ENCODE measurements at places on chromosomes 12 and 14. TPM values are rescaled to one million over a fixed set of nuclear protein-coding genes. Genes with fewer than 3 reads are reported as not detected.
A peak's percentile ranks its signal among the peaks of the same experiment; 100 is the strongest.

Gene CDCA3
- total RNA-seq, result 104 TPM

Gene GALNT9
- total RNA-seq, result 16.1 TPM

Gene FAIM2
- not detected for total RNA-seq

Gene TAS2R31
- 3.5 TPM for total RNA-seq

Gene ERO1A
- 83.6 TPM for total RNA-seq

Gene SLC25A47
- not detected for total RNA-seq

Gene GUCY2C
- not detected for total RNA-seq

DNA sequence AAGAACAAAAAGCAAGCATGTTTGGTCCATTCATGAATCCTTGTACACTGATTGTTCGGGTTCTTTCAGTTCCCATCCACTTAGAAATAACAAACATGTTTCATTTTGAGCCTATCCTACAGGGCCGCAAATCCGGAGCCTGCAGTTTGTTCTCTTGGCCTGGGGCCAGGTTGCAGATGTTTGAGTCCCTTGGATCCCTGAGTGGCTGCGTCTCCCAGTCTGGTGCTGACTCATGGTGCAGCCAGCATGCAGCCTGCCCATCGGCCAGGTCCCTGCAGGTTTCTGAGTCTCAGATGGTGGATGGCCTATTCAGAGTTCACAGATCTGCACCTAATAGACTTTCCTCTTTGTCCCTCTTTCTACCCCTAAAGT is 1.9 kb upstream of the DYNC1H1 start:
- H3K27ac ChIP-seq, result peak overlapping the region; percentile 16
- no peak overlapping the region for H3K4me3 ChIP-seq
- H3K4me1 ChIP-seq, result peaks cover 46% of the 10 kb centered on the region
- DNase-seq, result peak; percentile 68

DNA sequence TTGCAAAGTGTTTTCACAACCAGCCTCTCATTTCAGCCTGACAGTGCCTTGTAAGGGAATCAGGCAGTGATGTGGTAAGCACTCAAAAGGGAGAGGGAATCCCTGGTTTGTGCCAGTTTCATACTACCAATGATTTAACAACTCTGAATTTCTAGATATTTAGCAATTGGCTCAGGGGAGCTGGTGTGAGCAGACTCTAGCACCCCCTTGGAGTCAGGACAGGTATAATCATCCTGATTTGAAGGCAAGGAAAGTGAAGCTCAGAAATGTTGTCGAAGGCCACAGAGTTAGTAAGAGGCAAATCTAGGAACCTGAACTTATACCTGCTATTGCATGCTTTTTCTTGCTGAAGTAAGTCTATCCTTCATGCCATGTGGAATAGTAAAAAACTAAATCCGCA is 63.1 kb upstream of the DACT1 start:
- no peaks in the 10 kb centered on the region for H3K4me1 ChIP-seq
- no peaks in the 10 kb centered on the region for H3K27me3 ChIP-seq
- no peak overlapping the region for H3K27ac ChIP-seq
- H3K36me3 ChIP-seq, result no peaks in the 10 kb centered on the region
- H3K4me3 ChIP-seq, result no peak overlapping the region
- DNase-seq, result no peak

DNA sequence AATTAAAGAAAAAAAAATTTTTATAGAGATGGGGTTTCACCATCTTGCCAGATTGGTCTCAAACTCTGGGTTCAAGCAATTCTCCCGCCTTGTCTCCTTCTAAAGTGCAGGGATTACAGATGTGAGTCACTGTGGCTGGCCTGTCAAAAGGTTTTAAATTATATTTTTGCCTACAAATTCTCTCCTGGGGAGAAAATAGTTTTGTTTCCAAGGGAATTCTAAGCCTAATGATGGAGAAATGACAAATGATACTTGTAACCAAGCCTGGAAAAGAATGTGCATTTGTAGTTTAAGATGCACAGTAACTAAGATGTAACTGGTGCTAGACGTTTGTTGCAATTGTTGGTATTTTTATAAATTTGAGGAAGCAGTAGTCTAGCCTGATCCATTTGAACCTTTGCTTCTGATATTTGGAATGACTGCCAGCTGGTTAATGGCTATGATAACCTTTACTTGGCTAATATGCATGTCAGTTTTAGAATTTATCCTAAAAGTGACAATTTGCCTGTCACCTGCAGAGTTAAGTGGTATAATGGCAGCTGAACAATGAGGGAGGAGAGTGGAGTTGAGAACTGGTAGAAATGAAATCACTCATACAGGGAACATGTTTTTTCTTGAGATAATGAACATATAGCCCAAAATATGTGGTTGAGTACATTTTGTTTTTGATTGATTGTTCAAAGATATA is 148.0 kb downstream of the FUT8 start:
- no peaks in the 10 kb centered on the region for H3K27me3 ChIP-seq
- no peak overlapping the region for H3K4me3 ChIP-seq
- H3K36me3 ChIP-seq, result peaks cover 28% of the 10 kb centered on the region
- no peak overlapping the region for H3K27ac ChIP-seq

DNA sequence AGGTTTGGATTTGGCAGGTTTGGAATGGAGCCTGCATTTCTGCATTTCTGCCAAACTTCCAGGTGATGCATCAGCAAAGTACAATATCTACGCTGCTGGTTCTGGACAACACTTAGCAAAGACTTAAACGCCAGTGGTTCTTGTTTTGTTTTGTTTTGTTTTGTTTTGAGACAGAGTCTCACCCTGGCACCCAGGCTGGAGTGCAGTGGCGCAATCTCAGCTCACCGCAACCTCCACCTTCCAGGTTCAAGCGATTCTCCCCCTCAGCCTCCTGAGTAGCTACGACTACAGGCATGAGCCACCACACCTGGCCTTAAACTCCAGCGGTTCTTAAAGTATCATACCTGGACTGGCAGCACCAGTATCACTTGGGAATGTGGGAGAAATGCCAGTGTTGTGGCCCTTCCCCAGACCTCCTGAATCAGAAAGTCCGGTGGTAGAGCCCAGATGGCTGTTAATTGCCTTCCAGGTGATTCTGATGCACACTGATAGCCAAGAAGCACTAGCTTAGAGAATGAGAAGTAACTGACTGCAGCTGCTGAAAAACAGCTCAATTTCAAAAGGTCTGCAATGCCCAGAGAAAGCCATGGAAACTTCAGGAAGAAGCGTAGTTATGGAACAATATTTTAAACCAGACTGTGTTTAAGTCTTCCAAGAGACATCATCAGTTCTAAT is 114.8 kb upstream of the FOXN3 start:
- no peak overlapping the region for H3K27ac ChIP-seq
- no peak for DNase-seq
- H3K4me3 ChIP-seq, result no peak overlapping the region
- H3K36me3 ChIP-seq, result no peaks in the 10 kb centered on the region
- no peaks in the 10 kb centered on the region for H3K4me1 ChIP-seq

DNA sequence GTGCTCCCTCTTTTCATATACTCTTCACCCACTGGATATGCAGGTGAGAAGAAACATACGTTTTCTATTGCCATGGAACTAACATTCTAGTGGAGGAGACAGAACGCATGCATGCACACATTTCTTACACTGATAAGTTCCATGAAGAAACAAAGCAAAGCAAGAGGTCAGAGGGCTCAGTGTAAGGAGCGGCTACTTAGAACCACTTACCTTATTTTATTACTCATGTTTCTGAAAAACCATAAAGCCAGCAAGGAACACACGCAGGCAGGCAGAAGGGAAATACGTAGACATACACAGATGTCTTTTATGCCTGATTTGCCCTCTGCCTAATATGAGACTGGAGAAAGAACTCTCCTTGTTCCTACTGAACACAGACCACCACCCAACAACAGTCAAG is 362.9 kb downstream of the TMEM132D start:
- no peaks in the 10 kb centered on the region for H3K27me3 ChIP-seq
- H3K4me1 ChIP-seq, result no peaks in the 10 kb centered on the region
- H3K36me3 ChIP-seq, result no peaks in the 10 kb centered on the region
- DNase-seq, result no peak

DNA sequence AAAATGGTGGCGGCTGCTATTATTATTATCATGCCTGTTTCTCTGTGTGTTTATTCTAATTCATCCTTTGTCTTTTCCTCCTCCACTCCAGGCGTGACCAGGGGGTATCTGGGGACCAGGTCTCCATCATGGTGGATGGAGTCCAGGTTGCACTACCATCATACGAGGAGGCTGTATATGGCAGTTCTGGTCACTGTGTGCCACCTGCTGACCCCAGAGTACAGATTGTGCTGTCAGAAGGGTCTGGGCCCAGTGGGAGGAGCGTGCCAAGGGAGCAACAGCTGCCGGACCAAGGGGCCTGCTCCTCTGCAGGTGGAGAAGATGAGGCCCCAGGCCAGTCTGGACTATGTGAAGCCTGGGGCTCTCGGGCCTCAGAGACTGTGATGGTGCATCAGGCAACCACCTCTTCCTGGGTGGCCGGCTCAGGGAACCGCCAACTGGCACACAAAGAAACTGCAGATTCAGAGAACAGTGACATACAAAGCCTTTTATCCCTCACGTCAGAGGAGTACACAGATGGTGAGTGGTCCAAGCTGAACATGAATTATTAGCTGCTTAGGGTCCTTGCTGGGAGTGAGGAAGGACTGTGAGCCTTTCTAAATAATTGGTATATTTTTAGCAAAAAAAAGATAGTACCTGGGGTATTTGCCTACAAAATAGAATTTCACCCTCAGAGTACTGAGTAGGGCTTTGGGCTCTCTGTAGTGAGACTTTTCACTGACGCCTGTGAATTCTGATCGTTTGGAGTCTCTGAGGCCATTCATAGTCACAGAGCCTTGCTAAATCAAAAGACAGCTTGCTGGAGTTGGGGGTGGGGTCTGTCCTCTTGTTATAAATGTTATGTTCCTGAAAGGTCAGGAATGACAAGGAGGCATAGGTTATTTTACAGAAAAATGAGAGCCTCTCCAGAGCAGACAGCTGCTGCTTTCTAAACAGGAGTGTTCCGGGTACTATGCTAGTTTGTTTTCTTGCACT is 58.1 kb upstream of the SRSF5 start:
- no peaks in the 10 kb centered on the region for H3K4me1 ChIP-seq
- no peaks in the 10 kb centered on the region for H3K27me3 ChIP-seq
- DNase-seq, result no peak
- no peaks in the 10 kb centered on the region for H3K36me3 ChIP-seq

DNA sequence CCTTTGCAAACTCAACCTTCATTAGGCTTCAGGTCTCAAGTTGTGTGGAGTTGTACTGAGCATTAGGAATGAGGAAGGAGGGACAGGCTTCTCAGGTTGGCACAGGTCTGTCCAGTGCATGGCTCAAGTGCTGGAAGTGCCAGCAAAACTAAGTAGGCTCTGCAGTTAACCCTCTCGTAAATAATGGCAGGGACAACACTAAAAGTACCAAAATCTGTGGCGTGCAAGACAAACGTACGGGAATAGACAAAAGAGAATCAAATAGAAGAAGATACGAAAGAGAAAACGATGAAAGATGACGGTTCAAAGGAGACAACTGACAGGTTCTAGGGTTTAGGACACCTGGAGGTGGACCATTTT is 612 bp downstream of the TRAPPC6B start:
- H3K4me3 ChIP-seq, result peak overlapping the region; percentile 96
- peak overlapping the region; percentile 92 for H3K27ac ChIP-seq
- DNase-seq, result no peak
- no peaks in the 10 kb centered on the region for H3K36me3 ChIP-seq

- H3K36me3 ChIP-seq, result peaks cover 9% of the 10 kb centered on the region
- H3K4me3 ChIP-seq, result no peak overlapping the region
- H3K27ac ChIP-seq, result no peak overlapping the region
- no peaks in the 10 kb centered on the region for H3K4me1 ChIP-seq
These were observed 6.1 kb upstream of the CEP170B start for GRCh38 chr14:104858811-104859426.

- no peaks in the 10 kb centered on the region for H3K4me1 ChIP-seq
- peak; percentile 54 for DNase-seq
- no peak overlapping the region for H3K27ac ChIP-seq
- H3K4me3 ChIP-seq, result no peak overlapping the region
- H3K36me3 ChIP-seq, result no peaks in the 10 kb centered on the region
These were observed 622.4 kb upstream of the TBX3 start for GRCh38 chr12:115306380-115306779.

All from PC-9 (cell line).